ENCODE measurements at places on chromosomes 6 and 20.

- DNase-seq, result no peak
Measured at GRCh38 chr6:41058783-41059181, 5.8 kb downstream of the APOBEC2 start.

GRCh38 chr6:10883312-10884244 is 1.7 kb upstream of the GCM2 start:
- DNase-seq, result no peak

- DNase-seq, result no peak
Measured at GRCh38 chr6:10205120-10205519, 209.8 kb downstream of the TFAP2A start.

- DNase-seq, result no peak
Measured at GRCh38 chr6:403659-404655, 12.4 kb downstream of the IRF4 start.

DNA sequence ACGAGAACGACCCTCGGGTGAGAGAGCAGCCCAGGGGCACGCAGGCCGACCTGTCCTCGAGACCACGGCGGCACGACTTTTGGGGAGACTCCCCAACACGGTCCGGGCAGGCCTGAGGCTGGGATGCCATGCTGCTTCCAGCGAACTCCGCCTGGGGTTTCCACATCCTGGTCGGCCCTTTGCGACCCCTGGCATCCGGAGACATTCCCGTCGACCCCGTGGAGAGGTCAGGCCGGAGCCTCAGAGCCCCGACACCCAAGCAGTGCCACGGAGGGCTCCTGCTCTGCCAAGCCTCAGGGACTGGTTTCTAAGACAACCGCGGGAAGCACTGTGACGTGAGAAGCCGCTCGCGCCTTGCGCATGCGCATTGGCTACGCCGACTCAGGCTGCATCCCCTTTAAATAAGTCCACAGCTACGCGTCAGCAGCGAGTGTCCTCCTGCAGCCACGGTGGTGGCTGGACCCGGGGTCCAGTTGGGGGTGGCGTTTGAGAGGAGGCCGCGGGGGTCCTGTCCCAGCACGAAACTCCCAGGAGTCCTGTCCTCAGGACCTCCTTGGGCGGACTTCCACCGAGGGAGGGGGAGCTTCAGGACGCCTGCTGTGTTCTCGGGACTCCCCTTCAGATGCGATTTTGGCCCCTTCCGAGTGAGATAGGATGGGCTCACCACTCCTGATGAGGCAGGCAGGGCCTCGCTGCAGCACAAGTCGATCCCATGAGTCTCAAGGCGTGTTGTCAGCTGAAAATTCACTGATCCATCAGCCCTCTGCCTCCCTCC is 1089.3 kb upstream of the DEFB115 start:
- DNase-seq, result no peak

DNA sequence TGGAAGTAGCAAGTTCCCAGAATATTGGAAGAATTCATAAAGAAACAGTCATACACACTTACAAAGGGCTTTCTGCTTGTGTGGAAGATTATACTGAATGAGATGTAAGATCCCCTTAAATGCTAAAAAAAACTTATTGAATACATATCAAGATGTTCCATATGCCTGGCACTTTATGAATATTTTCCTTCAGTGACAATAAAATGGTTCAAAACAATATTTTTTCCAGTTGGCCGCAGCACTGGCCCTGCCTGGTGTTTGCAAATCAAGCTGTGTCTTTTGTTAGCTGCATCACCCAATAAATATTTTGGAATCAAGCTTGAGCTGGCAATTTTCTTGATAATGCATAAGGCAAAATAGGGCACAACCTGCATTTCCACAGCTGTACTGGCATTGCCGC is 51.2 kb downstream of the CFAP61 start:
- DNase-seq, result no peak

DNA sequence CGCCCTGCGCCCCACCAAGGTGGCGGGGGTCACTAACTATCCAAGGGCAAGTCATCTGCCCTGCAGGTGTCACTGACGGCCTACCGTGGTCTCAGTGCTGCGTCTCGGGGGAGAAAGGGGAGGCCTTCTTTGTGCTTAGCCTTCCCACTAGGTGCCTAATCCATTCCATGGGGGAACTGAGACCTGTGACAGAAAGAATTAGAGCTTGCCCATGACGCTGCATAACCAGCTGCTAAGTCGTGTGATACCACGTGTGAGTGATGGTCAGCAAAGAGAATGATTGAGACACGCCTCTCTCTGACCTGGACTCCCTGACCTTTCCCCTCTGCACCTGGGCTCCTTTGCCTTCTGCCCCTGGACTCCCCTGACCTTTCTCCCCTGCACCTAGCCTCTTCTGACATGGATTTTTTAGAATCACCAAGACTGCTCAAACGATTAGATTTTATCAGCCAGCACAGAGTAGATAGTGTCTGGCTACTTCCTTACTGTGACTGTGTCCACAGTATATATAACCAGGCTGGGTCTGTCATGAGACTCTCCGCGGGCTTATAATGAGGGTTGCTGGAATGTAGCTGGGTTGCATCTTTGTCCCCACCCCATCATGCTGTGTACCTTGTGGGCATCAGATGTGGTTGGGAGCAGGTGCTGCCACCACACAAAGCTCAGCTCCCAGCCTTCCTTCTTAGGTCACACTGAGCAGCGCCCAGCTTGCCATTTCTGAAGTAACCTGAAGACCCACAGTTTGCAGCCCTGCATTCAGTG is 140.6 kb downstream of the TMEM242 start:
- DNase-seq, result no peak

DNA sequence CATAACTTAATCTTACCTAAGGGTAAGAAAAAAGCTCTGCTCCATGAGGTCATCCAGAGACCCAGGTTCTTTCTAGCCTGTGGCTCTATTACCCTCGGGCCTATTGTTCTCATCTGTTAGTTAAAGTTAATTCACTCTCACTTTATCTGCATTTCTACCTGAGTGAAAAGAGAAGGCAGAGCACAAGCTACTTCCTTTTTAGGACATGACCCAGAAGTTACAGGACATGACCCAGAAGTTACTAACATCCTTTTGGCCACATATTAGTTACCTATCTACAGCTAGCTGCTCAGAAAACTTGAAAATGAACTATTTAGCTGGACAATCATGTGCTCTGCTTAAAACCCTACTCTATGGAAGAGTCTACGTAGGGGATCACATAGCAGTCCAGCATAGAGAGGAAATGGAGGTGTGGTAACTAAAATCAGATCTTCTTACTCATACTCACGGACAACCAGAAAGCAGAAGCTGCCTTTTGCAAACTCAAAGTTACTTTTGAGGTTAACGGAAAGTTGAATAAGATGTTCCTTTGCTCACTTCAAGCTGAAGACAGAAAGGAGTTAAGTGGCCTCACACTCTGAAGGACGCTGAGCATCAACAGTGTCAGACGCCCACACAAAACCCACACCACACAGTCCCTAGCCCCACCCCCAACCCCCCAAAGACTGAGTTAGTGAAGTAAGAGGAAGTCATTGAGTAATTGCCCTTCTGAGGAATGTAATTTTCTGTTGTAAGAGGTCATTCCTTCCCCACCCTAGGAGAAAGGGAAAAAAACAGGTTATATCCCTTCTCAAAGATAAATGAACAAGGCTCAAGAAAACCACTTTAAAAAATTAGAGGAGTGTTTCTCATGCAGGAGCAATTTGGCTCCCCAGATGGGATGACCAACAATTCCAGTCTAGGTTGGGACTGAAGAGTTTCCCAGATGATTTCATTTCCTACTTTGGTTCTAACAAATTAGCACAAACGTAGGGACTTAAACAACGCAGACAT is 45.9 kb upstream of the TAB2 start:
- peak; percentile 66 for DNase-seq

DNA sequence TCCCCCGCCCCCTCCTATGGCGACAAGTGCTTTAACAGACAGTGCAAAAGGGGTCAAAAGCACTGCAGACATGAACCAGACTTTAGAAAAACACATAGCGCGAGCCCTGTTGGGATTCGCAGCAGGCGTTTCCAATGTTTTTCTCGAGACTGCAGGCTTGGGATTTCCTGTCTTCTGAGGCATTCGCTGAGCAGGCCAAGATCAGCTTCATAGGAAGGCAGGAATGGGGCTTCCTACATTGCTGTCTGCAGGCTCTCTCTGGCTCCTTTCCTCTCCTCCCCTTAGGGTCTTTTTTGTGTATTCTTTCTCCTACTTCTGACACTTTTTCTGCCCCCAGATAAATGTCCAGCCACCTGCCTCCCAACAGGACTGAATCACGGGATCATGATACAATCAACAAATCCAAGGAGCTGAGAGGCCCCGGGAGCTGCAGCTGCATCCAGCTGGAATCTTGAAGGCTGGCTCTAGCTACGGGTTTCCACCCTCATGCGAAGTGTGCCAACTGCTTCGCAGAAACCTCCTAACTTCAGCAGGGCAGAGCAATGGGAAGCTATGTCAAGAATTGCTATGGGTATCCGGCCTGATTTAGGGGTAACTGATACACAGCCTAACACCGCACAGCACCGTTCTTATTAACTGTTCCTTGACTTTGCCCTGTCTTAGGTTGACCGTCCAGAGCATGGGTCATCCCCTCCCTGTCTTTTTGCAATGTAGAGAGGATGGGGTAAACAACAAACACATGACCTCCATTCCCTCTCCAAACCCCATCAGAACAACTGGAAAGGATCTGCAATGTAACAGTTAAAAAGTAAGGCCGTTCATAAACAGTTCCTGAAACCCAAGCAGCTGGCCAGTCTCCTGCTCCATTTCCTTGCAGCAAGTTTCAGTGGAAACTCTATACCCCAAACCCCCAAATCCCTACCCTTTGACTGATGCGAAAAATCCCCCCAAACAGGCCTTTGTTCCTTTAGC is 31.5 kb downstream of the SNX5 start:
- DNase-seq, result no peak

GRCh38 chr20:32019156-32019510 is 8.9 kb downstream of the CCM2L start:
- DNase-seq, result no peak

- DNase-seq, result no peak
Measured at GRCh38 chr20:37348792-37349516, 3.0 kb downstream of the SRC start.

GRCh38 chr6:113994934-113995342 is 24.0 kb upstream of the HDAC2 start:
- no peak for DNase-seq

All from KG1 (cell line).